ENCODE measurements at places on chromosomes 7 and 10.

DNA sequence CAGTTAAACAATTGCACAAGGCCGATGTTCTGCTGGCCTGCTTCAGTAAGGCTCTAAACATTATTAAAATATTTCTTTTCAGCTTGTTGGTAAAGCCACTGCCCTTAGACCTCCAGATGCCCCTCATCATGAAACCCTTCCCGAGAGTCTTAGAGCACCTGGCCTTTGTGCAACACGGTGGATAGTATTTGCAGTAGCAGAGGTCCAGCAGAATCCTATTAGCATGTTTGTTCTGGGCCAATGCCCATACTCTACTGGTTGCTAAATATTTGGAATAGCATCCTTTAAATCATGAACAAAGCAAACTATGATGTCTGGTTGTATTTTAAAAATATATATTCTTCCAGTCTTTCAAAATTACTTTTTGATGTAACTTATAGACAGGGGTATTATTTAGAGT, 584.6 kb downstream of the CNTNAP2 start:
- DNase-seq, result no peak

GRCh38 chr10:92999191-92999590, 61.4 kb upstream of the CYP26C1 start:
- DNase-seq, result no peak

GRCh38 chr10:44927352-44927751, 16.2 kb downstream of the TMEM72 start:
- DNase-seq, result no peak

GRCh38 chr10:13938950-13939349, 352.2 kb downstream of the PRPF18 start:
- DNase-seq, result no peak

DNA sequence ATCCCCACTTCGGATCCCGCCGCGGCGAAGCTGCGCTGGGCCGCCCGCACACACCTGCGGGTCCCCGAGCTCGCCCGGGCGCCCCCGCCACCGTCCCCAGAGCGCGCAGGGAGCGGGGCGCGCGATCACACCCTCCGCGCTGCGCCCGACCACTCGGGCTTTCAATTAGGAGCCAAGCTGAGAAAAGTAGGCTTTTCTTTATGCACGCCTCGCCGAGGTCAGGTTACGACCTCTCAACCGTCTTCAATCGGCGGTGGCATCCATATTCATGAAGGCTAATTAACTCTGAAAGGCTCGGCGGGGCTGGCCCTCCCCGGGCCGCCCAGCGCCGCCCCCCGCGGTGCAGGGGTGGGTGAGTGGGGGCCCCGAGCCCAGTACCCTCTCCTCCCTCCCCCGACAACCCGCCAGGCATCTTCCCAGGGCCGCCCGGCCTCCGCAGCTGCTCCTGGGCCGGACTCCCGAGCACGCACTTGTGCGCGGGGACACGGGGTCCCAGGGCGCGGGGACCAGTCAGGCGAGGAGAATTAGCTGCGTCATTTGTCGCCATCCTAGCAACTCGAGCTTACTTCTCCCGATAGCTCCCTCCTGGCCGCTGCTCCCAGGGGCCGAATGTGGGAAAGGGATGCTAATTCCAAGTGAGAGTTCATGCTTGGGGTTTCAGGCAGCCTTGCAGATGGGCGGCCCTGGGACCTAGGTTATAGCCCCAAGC, 155.5 kb upstream of the LYZL2 start:
- DNase-seq, result no peak

- DNase-seq, result no peak
These were observed 30.1 kb upstream of the CD36 start for GRCh38 chr7:80608336-80608735.

DNA sequence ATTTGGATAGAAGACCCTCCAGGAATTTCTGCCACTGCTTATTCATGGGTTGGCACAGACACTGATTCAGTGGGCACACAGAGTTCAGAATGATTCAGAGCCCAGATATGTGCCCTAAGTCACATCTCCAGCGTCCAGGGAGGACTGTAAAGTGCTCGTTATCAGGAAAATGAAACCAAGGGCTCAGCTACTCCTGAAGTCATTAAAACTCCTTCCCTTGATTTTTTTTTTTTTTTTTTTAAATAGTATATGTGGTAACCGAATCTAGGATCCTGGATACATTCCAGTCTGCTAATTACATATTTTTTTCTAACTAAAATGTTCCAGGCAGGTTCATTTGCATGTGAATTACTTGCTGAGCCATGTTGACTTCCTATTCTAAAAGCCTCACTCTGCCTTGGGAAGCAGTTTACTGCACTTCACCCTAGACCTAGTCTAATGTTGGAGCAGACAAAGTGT, 34.7 kb downstream of the MET start:
- DNase-seq, result no peak

GRCh38 chr7:137798073-137798763, 48.6 kb downstream of the DGKI start:
- no peak for DNase-seq

- no peak for DNase-seq
These were observed 98.5 kb downstream of the MCU start for GRCh38 chr10:72790216-72790990.

DNA sequence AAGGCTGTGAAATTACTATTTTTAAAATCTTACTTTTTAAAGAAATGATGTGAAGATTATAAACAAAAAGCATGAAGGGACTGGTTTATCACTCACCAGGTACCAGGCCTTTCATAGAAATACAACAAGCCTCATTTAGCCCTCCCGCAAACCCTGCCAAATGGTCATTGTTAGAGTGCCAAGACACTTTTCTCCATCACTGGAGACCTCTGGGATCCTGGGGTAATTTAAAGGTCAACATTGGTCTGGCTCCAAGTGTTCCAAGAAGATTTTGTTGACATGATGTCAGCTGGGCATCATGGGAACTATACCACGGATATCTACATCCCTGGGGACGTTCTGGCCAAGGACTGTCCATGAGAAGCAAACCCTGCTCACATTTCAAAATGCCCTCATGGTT, 138.0 kb upstream of the FRMD4A start:
- DNase-seq, result no peak

GRCh38 chr7:73707045-73707631, 12.3 kb downstream of the STX1A start:
- no peak for DNase-seq

GRCh38 chr10:126904818-126905701, at the start of gene DOCK1:
DOCK1 (plus strand) TSS chr10:126905428; CDS start chr10:126905518, 90 bp downstream.
- no peak for DNase-seq

DNA sequence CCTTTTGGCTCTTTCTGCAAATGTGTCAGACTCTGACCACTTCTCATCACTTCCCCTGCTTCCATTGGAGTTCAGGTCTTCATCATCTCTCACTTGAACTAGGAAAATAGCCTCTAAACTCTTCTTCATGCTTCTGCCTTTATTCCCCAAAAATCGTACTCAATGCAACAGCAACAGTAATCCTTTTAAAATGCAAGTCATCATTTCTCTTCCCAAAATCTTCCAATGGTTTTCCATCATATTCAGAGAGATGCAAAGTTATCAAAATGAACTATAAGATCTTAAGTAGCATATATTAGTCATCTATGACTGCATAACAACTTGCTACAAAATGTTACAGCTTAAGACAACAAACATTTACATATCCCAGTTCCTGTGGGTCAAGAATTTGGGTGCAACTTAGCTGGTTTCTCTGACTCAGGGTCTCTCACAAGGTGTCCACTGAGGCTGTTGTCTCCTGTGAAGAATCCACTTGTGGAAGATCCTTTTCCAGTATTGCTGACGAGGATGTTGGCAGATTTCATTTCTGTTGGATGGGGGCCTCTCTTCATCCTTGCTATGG, 31.0 kb upstream of the ETV1 start:
- no peak for DNase-seq

All from stimulated activated CD4-positive, alpha-beta T cell treated with anti-CD3 and anti-CD28 coated beads, Interleukin-1b, Interleukin-23, amount 100 ng/mL, for 24 hours (primary cell).